Transverse colon (tissue), 4 donors: ENCODE measurements at places on chromosomes 5 and 9. TPM values are rescaled to one million over a fixed set of nuclear protein-coding genes. Genes with fewer than 3 reads are reported as not detected.

- H3K27ac ChIP-seq: no peak overlapping the region
- no peak for DNase-seq
- no peak overlapping the region for H3K4me3 ChIP-seq
- no peaks in the 10 kb centered on the region for H3K36me3 ChIP-seq
These were observed 118.9 kb upstream of the ADRA1B start for GRCh38 chr5:159797261-159797970.

DNA sequence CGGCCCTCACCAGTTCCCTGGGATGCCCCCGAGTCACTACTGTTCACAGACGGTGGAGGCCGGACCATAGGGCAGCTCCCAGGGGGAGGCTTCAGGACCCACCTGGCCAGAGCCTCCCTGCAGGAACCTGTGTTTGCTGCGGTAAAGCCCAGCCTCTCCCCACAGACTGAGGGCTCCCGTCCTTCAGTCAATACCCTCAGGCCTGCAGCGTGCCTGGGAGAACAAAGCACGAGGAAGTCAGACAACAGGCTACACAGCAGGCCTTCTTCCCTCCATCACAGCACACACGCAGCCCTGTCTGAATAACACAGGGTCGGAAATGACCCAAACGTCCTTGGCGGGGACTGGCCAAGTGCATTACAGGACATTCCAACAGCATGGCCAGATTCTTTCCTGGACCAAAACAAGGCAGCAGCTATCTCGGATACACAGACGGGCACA, 34.4 kb downstream of the COL23A1 start:
- no peak overlapping the region for H3K27ac ChIP-seq
- DNase-seq: no peak
- H3K4me3 ChIP-seq: no peak overlapping the region
- no peaks in the 10 kb centered on the region for H3K36me3 ChIP-seq

- H3K27me3 ChIP-seq: no peaks in the 10 kb centered on the region
- no peak for DNase-seq
- peaks cover 56% of the 10 kb centered on the region for H3K4me1 ChIP-seq
These were observed 21.7 kb downstream of the ERGIC1 start for GRCh38 chr5:172855597-172856292.

DNA sequence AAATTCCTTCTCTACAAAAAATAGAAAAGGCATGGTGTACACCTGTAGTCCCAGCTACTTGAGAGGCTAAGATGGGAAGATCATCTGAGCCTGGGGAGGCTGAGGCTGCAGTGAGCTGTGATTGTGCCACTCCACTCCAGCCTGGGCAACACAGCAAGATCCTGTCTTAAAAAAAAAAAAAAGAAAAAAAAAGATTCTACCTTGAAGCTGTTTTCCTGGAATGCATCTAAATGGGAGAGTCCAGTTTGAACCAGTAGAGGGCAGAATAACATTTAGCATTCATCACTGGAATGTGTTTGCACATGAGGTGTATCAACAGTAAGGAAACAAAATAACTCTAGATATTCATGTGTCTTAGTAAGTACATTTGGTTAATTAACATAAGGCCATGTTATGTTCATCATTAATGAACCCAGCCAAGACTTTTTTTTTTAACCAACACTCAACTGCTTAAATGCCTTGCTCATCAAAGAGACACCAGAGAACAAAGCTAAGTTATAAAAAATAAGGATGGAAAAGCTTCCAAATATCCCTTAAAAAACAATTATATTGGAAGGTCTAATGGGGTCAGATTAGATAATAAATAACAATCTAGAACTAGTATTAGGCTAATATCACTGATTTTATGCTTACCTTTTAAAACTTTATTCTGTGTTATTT, 16.1 kb downstream of the IFNE start:
- no peak overlapping the region for H3K27ac ChIP-seq
- DNase-seq: no peak
- no peaks in the 10 kb centered on the region for H3K4me1 ChIP-seq
- no peaks in the 10 kb centered on the region for H3K36me3 ChIP-seq
- no peak overlapping the region for H3K4me3 ChIP-seq

DNA sequence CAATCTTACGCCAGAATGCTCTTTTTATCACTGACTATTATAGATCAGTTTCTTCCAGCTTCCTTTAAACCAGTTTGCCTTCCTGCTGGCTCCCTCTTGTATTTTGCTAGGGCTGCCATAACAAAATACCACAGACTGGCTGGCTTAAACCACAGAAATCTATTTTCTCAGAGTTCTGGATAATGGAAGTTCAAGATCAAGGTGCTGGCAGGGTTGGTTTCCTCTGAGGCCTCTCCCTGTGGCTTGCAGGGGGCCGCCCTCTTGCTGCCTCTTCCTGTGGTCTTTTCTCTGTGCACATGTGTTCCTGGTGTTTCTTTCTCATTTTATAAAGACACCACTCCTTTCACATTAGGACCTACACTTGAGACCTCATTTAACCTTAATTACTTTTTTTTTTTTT, 6.8 kb upstream of the FXN start:
- no peak for DNase-seq
- no peak overlapping the region for H3K27ac ChIP-seq
- H3K4me1 ChIP-seq: no peaks in the 10 kb centered on the region
- no peaks in the 10 kb centered on the region for H3K36me3 ChIP-seq

- H3K27me3 ChIP-seq: no peaks in the 10 kb centered on the region
- no peaks in the 10 kb centered on the region for H3K4me1 ChIP-seq
- H3K27ac ChIP-seq: no peak overlapping the region
- H3K4me3 ChIP-seq: no peak overlapping the region
- no peak for DNase-seq
- H3K36me3 ChIP-seq: no peaks in the 10 kb centered on the region
These were observed 1481.5 kb downstream of the EFNA5 start for GRCh38 chr5:106189121-106189809.

GRCh38 chr5:35223787-35224395, 6.4 kb downstream of the PRLR start:
- no peak overlapping the region for H3K4me3 ChIP-seq
- no peak overlapping the region for H3K27ac ChIP-seq
- H3K4me1 ChIP-seq: peaks cover 4% of the 10 kb centered on the region

Gene EQTN
- total RNA-seq: not detected

Gene FAT2
- total RNA-seq: not detected

DNA sequence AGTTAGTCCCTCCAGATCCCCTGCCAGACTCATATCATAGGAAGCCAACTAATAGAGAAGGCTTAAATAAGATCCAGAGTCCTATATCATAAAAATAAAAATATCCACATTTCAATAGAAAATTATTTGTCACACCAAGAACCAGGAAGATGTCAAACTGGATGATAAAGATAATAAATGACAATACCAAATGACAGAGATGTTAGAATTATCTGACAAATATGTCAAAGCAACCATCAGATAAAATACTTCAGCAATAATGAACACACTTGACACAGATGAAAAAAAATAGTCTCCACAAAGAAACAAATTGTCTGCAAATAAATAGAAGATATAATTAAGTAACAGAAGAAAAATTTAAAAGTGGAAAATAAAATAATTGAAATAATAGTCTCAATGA, 300.7 kb upstream of the FTMT start:
- H3K4me3 ChIP-seq: no peak overlapping the region
- no peaks in the 10 kb centered on the region for H3K4me1 ChIP-seq
- no peaks in the 10 kb centered on the region for H3K36me3 ChIP-seq
- no peak for DNase-seq
- no peaks in the 10 kb centered on the region for H3K27me3 ChIP-seq
- no peak overlapping the region for H3K27ac ChIP-seq

Gene COL5A1
- 23.6 TPM for total RNA-seq

DNA sequence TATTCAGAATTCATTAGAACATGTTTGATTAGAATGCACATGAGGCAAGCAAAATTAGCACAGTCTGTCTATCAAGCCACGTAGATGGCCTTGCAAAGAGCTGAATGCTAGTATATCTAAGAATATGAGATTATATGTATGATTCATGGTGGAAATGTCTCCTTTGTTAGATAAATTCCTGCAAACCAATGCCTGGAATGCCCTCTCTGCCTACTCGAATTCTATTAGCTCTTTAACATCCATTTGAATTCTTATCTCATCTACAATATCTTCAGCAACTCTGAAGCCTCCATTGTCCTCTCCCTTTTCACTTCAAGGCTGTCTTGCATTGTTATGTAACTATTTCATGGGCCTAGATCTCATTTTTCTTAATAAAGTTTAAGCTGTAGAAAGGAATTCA, 205.5 kb downstream of the TMC1 start:
- no peak overlapping the region for H3K4me3 ChIP-seq
- H3K4me1 ChIP-seq: no peaks in the 10 kb centered on the region
- H3K36me3 ChIP-seq: no peaks in the 10 kb centered on the region
- no peaks in the 10 kb centered on the region for H3K27me3 ChIP-seq
- no peak overlapping the region for H3K27ac ChIP-seq

Gene PCDHGA2
- total RNA-seq: 1.9 TPM

DNA sequence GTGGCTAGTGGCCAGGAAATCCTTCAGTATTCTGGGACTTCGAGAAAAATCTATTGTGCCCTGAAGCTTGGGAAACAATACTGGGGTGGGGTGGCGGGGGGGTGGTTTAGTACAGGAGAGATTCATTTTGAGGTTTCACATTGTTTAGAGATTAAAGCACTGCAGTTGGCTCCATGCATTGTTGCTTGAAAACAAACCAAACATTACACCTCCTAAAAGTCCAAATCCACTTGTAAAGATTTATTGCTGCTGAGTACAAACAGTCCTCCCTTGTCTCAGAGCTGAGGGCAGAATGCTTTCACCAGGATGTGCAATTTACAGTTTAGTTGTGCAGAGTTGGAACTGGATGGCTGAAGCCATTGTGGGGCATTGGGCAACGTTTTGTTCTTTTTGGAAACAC, 49.4 kb downstream of the GGTA1 start:
- H3K4me1 ChIP-seq: peaks cover 4% of the 10 kb centered on the region
- no peaks in the 10 kb centered on the region for H3K36me3 ChIP-seq
- DNase-seq: no peak
- no peak overlapping the region for H3K4me3 ChIP-seq
- no peaks in the 10 kb centered on the region for H3K27me3 ChIP-seq
- no peak overlapping the region for H3K27ac ChIP-seq

DNA sequence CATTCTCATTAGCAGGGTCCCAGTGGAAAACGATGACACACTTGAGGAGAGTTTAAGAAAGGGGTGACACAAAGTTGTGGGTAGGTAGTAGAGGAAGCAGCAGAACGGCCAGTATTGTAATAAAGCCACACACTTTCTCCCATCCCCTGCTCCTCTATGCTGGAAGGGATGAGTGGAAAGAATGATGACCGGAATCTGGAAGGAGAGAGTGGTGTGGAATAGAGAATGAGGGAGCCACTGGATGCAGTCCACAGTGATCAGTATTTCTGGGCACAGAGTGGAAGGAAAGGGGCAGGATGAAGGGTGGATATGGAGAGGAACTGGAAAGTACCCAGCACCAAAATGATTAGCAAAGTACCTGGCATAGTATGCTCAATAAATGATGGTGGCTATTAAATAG, 133.8 kb upstream of the DAB2 start:
- H3K36me3 ChIP-seq: no peaks in the 10 kb centered on the region
- no peak overlapping the region for H3K27ac ChIP-seq

Gene NRG2
- not detected for total RNA-seq

DNA sequence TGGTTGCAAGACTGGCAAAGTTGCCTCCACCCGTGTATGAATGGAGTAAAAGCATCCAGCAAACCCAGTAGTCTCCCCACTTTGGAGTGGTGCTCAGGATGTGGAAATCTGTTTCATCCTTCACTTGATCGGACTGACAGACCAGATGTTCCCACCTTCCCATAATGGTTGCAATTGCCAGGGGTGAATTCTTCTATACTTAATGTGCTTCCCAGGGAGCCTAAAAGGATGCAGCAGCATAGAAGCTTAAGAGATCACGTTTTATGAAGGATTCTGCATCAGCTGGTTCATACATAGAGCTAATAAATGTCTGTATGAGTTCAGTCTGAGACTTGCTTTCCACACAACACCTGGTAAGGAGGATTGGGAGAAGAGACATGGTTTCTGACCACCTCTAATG, 198.8 kb upstream of the S1PR3 start:
- H3K4me3 ChIP-seq: no peak overlapping the region
- DNase-seq: no peak
- no peaks in the 10 kb centered on the region for H3K27me3 ChIP-seq
- no peak overlapping the region for H3K27ac ChIP-seq
- H3K36me3 ChIP-seq: no peaks in the 10 kb centered on the region

GRCh38 chr9:91933556-91934352, 16.3 kb downstream of the ROR2 start:
- H3K4me3 ChIP-seq: no peak overlapping the region
- no peaks in the 10 kb centered on the region for H3K27me3 ChIP-seq
- H3K36me3 ChIP-seq: no peaks in the 10 kb centered on the region
- no peak for DNase-seq

GRCh38 chr9:121366611-121367192, 3.3 kb downstream of the STOM start:
- H3K4me1 ChIP-seq: peaks cover 21% of the 10 kb centered on the region
- H3K4me3 ChIP-seq: no peak overlapping the region
- peak overlapping the region; percentile 92 for H3K27ac ChIP-seq
- no peak for DNase-seq
- no peaks in the 10 kb centered on the region for H3K27me3 ChIP-seq

- H3K4me3 ChIP-seq: no peak overlapping the region
- DNase-seq: no peak
- no peaks in the 10 kb centered on the region for H3K27me3 ChIP-seq
- no peaks in the 10 kb centered on the region for H3K36me3 ChIP-seq
- no peak overlapping the region for H3K27ac ChIP-seq
- H3K4me1 ChIP-seq: no peaks in the 10 kb centered on the region
These were observed 181.9 kb downstream of the ADAMTS6 start for GRCh38 chr5:65299861-65300260.

Gene LHX3
- not detected for total RNA-seq

Gene QSOX2
- total RNA-seq: 4.4 TPM

DNA sequence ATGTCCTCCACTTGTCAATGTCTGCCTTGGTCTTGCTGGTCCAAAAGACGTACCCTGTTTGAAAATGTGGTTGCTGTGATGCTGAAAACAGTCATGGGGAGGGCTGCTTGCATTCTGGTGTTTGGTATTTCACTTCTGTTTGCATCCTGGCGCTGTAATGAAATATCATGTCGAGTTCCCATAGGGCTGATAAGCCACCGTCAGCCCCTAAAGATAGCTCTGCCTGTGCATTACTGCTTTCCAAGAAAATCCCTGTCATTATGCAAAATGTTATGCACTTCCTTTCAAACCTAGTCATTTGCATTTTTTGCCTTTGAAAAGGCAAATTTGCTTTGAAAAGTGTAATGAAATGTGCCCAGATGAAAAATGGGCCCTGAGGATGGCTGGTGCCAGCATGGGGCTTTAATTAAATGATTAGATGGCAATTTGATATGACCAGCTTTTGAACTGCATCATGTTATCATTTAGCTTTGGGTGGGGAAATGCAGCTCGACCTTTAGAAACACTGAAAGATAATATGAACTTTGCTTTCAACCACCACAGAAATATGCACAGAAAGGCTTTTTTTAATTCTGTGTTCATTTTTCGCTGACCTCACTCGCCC, 374.4 kb upstream of the SGCD start:
- no peaks in the 10 kb centered on the region for H3K36me3 ChIP-seq
- H3K4me1 ChIP-seq: no peaks in the 10 kb centered on the region
- no peak overlapping the region for H3K27ac ChIP-seq

- no peaks in the 10 kb centered on the region for H3K36me3 ChIP-seq
- H3K27me3 ChIP-seq: no peaks in the 10 kb centered on the region
- no peak overlapping the region for H3K27ac ChIP-seq
These were observed 116.6 kb downstream of the ADGRV1 start for GRCh38 chr5:90675222-90675621.

Gene FIBCD1
- total RNA-seq: 3.3 TPM

GRCh38 chr5:38734353-38734752, 111.5 kb upstream of the OSMR start:
- no peaks in the 10 kb centered on the region for H3K27me3 ChIP-seq
- no peak overlapping the region for H3K4me3 ChIP-seq
- H3K27ac ChIP-seq: no peak overlapping the region
- DNase-seq: no peak

Gene CTNND2
- not detected for total RNA-seq
